ENCODE measurements at places on chromosomes 1 and 21.

DNA sequence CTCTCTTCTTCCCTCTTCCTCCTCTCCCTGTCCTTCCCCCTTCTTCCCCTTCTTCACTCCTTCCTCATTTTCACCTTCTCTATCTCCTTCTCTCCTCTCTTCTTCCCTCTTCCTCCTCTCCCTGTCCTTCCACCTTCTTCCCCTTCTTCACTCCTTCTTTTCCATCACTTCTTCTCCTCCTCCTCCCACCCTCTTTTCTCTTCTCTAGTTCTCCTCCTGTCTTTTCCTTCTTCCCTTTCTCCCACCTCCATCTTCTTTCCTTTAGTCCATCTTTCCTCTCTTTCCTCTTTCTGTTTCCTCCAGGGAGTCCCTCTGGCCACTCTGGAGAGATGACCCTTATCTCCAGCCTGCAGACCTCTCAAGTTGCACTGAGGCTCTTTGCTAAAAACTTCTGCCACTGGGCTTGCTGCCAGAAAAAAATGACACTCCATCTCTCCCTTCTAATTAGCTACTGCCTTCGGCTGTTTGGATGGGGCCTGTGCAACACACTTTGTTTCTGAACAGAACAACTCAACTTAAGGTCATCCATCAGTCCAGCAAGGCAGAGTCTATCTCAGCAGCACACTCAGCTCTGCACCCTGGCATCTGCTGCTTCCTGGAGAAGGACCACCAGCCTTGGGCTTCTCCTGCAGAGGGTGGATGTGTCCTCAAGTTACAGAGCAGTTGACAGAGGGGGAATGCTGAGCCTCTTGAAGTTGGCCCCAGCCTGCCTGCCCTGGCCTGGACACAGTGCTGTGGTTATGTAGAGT is 538.8 kb downstream of the MATN1 start:
- no peak for DNase-seq

DNA sequence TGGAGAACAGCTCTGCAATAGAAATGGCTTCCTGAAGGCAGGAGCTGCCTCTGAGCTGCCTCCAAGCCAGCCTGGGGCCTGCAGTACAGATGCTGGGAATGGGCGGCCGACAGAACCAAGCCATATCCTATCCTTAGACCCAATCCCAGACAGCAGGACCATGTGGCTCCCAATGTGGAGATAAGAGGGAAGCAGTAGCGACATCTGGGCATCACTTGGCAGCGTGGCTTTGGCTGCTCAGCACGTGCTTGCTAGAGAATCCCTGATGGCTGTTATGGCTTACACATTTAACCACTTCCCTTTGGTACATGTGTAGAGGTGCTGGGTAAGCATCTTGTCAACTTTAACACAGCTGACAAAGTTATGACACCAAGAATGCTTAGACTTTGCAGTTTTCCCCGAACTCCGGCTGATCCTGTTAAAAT is 87.7 kb downstream of the MAN1C1 start:
- DNase-seq: no peak

DNA sequence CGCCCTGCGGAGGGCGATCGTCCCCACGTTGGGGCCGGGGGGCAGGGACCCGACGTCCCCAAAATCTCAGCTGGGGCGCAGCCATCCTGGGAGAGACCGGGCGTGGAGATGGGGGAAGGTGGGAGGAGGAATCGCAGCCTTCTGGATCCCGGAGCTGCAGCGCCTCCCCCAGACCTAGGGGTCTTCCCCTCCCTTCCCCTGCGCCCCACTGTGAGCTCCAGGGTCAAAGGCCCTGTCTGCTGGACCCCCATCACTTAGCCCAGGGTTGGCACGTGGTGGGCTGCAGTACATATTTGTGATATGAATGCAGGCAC is 90.2 kb upstream of the VAMP3 start:
- no peak for DNase-seq

- DNase-seq: no peak
Observed at GRCh38 chr1:212607913-212608391, 609 bp upstream of the ATF3 start.

DNA sequence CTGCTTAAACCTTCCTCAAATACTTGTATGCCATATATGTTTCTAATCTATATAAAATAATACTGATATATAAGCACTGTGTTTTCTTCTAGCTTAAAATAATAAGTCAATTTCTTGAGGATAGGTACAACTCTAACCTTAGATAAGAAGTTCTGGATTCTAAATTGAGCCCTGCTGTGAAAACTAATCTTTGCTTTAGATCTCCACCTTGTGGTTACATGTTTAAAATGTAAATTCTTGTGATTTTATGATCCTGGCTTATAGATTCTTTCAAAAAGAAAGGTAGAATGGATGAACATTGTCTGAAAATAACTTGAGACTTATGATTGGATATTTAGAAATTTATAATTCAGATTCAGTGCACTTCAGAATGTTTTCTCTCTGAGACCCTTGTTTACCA is 38.9 kb upstream of the HMCN1 start:
- DNase-seq: no peak

DNA sequence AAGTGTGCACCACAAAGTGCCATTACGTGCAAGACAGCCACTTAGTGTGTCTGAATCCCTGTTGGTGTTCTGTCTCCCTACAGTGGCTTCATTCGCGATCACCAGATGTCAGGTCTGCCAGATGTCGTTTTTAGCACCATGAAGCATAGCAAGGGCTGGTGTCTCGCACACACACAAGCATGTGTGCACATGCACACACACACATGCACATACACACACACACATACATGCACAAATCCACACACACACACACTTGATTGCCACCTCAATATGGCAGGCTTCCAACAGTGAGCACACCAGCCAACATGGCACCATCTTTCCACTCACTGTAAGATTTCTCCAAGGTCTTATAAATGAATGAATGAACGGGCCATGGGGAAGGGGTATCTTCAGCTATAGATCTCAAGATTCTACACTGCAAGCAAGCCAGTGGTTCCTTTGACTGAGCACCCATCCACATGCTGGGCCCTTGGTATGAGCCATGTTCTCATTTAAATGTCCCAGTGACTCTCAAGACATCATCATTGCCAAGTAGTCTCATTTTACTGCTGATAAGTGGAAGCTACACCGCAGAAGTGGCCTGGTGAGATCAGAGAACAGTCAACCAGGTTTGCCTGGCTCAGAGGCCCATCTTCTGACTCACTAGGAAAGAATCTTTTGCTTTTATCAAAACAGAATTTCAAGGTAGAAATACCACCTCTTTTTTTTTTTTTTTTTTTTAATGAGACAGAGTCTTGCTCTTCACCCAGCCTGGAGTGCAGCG is 84.9 kb downstream of the SIM2 start:
- DNase-seq: no peak

DNA sequence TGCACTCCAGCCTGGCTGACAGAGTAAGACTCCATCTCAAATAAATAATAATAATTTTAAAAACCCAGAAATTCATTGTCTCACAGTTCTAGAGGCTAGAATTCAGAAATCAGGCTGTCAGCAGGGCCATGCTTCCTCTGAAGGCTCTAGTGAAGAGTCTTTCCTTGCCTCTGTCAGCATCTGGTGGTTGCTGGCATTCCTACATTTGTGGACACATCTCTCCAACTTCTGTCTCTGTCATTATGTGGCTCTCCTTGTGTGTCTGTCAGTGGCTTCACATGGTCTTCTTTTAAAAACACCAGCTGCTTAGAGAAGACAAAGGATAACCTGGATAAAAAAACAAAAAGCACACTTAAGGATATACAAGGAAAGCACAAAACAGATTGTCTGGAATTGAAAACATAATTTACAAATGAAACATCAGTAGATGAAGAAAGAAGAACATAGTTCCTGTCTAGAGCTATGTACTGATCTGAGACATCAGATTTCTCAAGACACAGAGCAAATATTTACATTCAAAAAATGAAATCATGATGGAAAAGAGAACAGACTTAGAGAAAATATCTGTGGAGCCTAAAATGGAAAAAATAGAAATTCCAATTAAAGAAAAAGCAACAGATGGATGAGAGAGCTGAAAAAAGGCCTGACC is 32.7 kb upstream of the ASB17 start:
- DNase-seq: no peak

- no peak for DNase-seq
Observed at GRCh38 chr1:229119876-229120275, 151.0 kb upstream of the RAB4A start.

All from activated CD8-positive, alpha-beta memory T cell treated with anti-CD3 and anti-CD28 coated beads for 4 hours (primary cell).